Suppressor macrophage treated with lipopolysaccharide for 1 hour (primary cell): ENCODE measurements at places on chromosomes 5 and 9.

- no peak for DNase-seq
Observed at GRCh38 chr9:126354887-126355770, 28.5 kb downstream of the MVB12B start.

- no peak for DNase-seq
Observed at GRCh38 chr5:133824661-133825254, 143.7 kb downstream of the C5orf15 start.

DNA sequence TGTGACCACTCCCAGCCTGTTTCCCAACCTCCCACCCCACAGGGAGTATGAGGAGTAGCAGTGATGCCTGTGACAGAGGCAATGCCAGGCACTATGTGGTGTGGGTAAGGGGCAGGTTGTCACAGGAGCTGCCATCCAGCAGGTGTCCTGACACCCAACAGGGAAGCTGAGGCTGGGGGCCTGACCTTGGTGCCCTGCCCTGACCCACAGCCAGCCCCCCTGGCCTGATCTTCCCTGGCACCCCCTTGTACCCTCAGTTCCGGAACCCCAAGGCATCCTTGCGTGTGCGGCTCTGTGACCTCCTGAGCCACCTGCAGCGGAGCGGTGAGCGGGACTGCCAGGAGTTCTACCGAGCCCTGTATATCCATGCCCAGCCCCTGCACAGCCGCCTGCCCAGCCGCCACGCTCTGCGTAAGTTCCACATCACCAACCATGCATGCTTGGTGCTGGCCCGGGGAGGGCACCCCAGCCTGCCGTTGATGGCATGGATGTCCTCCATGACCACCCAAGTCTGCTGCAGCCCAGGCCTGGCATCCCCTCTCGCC is 14.4 kb downstream of the CARD19 start:
- no peak for DNase-seq

GRCh38 chr5:142748132-142748531 is 22.0 kb upstream of the ARHGAP26 start:
- DNase-seq = peak; percentile 39

DNA sequence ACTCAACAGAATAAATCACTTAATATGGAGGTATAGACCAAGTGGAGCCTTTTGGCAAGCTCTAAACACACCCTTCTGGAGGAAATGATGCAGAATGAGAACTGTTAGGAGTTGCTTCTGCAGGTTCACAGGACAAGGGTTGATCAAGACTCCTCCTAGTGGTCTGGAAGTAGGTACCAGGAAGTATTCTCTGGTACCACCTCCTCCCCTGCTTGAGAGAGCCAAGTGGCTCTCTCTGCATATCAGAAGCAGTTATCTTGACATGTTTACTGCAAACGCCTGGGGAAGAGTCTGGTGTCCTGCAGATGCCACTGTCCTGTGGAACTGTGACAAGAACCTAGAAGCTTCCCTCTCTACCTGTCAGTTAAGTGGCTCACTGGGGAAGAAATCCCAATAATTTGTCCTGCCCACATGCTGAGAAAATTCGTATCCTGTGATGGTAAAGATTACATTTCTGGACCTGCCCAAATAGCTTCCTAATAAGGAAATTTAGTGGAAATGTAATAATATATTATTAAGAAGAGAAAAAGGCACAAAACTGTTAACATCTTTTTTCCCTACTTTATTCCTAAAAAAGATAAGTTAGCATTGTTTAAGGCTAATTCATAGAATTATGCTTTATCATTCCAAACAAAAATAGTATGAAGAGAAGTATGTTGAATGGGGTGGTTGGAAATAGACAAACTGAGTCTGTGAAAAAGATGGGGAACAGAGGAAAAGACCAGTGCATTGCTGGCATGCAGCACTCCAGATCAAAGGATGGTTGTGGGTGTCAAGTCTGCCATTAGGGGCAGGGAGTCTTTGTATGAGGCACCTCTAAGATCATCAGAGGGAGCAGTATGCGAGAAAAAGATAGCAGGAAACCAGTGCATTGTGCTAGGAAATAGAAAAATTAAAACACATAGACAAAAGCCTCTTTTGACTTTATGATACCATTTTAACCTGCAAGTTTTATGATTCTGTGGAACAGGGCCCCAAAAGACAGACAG is 118.8 kb downstream of the CDC42SE2 start:
- peak; percentile 75 for DNase-seq

- peak; percentile 78 for DNase-seq
Observed at GRCh38 chr5:68343421-68343826, 127.9 kb downstream of the PIK3R1 start.

DNA sequence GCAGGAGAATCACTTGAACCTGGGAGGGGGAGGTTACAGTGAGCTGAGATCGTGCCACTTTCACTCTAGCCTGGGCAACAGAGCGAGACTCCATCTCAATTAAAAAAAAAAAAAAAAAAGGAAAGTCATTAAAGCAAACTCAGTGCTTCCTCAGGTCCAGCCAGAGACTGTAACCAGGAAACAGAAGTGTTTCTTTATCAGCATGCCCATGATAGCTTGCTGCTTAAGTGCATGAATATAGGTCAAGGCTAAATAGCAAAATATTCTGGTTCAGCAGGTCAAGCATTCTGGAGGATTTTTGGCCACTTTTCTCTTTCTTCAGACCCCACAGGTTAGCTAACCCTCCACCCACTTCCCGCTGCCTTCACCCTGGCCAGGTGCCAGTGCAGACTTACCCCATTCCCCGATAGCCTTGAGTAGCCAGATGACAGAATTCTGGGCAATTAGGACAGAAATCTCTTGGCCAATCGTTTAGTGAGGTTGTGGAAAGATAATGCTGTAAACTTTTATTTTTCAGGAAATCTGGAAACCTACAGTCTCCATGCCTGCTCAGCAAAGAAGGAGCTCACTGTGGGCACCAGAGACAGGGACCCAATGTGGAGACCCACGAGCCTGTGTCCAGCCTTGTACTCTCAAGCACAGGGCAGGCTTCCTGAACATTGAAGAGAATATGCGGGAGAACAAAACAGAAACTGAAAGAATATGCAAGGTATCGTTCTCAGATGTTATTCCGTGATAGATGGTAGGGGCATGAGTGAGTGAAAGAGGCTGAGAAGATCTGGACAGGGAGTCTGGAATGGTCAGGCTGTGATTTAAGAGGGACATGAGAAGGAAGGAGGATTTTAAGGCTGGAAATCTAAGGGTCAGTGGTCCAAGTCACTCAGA is 4.2 kb upstream of the UGT3A2 start:
- DNase-seq = no peak

DNA sequence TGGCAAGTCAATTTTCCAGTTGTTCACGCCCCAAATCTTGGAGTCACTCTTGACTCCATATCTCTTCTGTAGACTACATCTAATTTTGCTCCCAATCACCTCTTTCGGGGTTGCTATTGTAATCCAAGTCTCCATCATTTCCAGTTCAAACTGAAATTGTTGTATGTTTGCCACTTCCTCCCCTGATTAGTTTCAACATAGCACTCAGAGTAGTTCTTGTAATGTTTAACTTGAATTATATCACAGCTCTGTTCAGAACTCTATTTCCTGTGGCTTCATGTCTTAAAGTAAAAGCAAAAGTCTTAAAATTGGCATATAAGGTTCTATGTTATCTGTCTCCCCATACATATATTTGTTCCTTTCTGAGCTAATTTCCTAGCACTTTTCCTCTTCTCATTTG is 348.5 kb upstream of the RIOK2 start:
- DNase-seq = no peak

DNA sequence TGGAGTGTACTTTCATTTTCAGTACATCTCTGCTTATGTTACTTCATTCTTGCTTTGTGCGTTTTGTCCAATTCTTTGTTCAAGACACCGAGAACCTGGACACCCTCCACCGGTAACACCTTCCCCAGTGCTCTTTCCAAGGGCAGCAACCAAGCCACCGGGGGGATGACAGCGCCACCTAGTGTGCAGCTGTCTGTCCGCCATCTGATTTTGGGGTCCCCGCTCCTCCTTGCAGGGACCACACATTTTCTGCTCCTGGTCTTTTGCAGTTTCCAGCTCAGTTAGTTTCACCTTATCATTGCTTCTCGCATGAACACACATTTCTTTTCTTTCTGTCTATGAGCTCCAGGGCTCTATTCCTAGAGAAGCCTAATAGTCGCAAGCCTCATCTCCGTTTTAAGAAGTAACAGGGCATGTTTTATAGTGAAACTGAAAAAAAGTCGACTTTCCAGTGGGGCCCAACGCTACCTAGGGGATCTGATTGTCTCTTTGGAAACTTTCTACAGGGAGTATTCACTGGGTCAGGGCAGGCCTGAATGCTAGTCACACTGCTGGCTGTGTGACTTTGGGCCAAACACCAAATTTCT is 152.1 kb downstream of the FSTL4 start:
- no peak for DNase-seq

DNA sequence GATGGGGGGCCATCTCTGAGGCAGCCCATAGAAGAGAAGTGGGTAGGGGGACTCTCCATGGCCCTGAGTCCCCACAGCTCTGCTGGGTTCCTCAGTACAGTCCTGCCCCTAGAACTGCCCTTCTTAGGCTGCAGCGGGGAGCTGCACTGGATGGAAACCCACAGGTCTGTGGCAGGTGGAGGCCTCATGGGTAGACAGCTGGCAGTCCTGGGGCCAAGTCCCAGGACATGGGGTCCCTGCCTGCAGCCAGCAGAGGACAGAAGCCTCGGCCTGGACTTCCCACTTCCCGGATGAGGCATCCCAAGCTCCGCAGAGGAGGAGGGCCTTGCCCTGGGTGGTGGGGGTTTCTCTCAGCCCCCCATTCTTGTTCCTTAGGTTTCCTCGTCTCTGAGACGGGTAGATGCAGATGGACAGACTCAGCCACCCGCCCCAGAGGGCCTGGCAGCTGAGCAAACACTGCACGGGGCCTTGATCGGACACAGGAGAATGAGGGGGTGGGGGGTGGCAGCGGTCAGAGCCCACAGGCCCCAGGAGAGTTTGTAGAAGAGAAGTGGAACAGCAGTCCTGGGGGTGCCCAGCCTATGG is 153.8 kb downstream of the C9orf50 start:
- no peak for DNase-seq

GRCh38 chr5:17283121-17283415 is 65.6 kb downstream of the BASP1 start:
- DNase-seq = no peak

DNA sequence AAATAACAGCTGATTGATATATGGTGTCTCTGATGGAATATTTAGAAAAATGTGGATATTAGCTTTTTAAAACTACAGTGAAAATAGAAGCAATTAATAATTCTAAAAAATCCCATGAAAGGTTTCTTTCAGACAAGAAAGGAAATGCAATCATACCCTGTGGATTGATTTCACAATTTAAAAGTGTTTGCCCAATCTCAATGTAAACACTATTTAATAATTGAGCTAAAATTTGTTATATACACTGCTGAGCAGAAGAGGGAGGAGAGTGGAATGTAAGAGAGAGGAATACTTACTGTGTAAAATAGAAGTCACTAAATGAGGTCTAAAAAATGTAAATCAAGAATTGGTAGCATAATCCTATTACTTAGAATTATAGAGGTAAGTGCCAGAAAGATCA is 76.9 kb downstream of the FEM1C start:
- peak; percentile 48 for DNase-seq

DNA sequence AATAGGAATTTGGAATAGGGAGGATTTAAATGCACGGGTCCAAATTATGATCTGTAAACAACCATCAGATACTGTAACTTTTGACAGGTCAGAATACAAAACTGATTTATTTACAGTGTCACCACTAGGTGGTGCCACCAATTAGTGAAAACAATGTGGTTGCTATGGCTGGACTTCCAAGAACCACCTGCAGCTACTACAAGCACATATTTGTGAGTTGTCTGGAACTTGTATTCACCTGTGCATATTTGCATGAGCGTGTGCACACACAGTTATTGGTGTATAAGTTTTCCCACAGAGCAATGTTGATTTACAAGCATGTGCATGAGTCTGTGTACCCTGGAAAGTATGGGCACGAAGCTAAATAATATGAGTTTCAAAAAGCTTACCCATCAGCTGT is 3.0 kb upstream of the HRCT1 start:
- DNase-seq = peak; percentile 61

DNA sequence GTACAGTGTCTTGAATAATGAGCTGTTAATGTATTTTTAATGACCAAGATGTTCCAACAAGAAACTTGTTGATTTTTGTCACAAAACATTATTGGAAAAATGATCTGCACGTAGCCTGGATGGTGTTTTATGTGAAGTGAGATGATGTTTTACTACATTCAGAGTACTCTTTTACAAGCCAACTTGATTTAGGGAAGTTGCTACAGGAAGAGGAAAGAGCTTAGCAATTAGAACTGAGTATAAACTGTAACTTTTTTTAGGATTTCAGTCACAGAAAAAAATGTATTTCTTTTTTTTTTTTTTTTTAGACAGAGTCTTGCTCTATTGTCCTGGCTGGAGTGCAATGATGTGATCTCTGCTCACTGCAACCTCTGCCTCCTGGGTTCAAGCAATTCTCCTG is 113.6 kb upstream of the ADRA1B start:
- peak; percentile 34 for DNase-seq

DNA sequence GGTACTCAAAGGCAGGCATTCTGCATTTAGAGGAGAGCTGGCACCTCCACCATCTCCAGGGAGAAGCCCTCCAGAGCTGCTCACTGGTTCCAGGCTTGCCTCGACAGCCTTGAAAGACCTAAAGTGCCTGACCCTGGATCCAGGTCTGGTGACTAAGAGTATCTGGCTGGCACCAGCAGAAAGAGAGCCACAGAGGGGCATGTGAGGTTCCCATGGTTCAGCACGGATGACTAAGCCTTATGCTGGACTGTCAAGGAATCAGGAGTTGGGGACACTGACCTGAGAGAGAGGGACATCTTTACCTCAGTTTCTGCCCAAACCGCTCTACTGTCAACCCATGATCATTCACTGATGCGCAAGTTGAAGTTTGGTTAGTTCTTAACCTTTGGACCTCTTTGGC is 3.0 kb downstream of the ACTL7A start:
- DNase-seq = no peak

- no peak for DNase-seq
Observed at GRCh38 chr5:79237740-79238560, 2.0 kb downstream of the JMY start.

DNA sequence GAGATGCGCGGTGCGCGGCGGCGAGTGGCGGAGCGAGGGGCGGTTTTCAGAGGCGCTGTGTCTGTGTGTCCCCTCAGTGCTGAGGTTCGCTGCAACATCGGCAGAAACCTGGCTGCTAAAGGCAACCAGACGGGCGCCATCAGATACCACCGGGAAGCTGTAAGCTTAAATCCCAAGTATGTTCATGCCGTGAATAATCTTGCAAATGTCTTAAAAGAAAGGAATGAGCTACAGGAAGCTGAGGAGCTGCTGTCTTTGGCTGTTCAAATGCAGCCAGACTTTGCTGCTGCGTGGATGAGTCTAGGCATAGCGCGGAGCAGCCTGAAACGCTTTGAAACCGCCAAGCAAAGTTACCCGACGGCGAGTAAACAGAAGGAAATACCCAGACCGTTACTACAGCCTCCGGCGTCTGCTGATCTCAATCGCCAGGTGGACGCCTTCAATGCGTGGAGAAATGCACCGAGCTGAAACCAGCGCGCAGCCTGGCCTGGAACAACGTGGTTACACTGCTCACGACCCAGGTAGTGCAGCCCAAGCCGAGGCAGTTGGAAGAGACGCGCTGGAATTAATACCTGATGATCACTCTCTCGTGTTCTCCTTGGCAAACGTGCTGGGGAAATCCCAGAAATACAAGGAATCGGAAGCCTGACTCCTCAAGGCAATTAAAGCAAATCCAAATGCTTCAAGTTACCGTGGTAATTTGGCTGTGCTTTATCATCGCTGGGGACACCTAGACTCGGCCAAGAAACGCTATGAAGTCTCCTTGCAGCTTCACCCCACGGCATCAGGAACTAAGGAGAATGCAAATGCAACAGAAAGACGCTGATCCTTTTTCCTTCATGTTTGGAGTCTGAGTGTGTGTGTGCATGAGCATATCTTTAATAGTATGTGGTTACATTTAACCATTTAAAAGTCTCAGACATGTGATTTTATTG is 15.9 kb downstream of the OR2V1 start:
- no peak for DNase-seq

- DNase-seq = peak; percentile 89
Observed at GRCh38 chr9:111094433-111094924, 56.2 kb upstream of the LPAR1 start.
